ENCODE measurements at places on chromosomes 4 and X. TPM values are rescaled to one million over a fixed set of nuclear protein-coding genes. Genes with fewer than 3 reads are reported as not detected.

- peak; percentile 59 for DNase-seq
Observed at GRCh38 chrX:109732017-109732801, 848 bp downstream of the ACSL4 start.

DNA sequence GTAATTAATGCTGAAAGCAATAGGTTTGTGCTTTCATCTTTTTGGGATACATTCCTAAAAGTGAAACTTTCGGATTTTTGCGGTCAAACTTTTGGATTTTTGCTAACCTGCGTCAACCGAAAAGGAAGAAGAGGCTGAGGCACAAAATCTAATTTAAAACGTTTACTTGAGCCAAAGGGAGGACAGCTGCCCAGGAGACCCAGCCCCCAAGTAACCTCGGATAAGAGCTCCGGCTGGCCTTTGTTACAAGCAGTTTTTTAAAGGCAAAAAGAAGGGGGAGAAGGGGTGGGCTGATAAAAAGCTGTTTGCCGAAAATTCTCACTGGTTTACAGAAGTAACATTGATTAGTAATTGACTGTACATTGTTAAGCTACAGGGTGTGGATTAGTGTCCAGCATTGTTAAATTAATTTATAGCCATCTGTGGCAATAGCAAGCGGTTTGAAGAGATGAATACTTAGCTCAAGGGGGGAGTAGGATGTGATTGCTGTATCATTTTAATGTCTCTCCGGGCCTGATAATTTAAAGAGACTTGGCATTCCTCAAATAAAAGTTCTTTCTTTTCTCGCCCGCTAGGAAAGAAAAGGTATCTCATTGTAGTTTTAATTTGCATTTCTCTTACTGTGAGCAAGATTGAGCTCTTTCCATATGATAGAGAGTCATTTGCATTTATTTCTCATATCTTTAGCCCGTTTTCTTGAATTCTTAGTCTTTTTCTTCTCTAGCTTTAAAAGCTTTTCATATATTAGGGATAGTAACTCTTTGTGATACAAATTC lies 59.1 kb upstream of the USP9X start:
- no peak for DNase-seq

- DNase-seq, result no peak
Observed at GRCh38 chr4:40305328-40306170, 29.6 kb upstream of the CHRNA9 start.

DNA sequence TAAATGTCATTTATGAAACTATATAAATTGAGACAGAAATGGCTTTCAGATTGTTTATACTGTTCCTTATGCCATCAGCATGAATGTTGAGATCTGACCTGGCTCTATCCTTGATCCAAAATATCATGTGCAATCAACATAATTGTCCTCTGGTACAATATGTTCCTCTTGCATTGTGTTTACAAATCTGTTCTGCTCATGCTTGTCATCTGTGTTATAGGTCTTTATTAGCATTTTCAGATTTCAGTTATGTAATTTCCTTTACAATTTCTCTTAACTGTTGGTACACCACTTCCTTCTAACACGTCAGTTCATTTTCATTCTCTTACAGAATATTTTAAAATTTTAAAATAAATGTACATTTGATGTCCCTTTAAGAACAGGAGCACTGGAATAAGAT lies 1.6 kb downstream of the HPGD start:
- DNase-seq, result no peak

- DNase-seq, result no peak
Observed at GRCh38 chr4:22430626-22431025, 85.2 kb downstream of the ADGRA3 start.

- no peak for DNase-seq
Observed at GRCh38 chrX:133660281-133660680, 245.0 kb upstream of the GPC4 start.

DNA sequence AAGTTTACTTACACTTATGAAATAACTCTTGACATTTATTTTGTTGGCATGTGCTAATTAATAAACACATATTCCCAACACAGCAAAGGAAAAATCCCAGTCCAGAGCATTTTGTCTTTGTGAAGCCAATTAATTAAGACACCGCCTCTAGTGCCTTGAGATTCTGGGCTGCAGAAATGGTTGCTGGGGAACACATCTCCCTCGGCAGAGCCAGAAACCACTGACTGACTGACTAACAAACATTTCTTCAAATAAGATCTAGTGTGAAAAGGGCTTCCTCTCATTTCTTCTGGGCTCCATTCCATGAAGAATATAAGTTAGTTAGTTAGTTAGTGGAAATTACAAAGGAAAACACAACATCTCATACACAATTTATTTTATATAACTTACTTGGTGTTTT lies 28.4 kb upstream of the NAP1L5 start:
- DNase-seq, result no peak

- no peak for DNase-seq
Observed at GRCh38 chr4:42458657-42459056, 61.4 kb downstream of the SHISA3 start.

DNA sequence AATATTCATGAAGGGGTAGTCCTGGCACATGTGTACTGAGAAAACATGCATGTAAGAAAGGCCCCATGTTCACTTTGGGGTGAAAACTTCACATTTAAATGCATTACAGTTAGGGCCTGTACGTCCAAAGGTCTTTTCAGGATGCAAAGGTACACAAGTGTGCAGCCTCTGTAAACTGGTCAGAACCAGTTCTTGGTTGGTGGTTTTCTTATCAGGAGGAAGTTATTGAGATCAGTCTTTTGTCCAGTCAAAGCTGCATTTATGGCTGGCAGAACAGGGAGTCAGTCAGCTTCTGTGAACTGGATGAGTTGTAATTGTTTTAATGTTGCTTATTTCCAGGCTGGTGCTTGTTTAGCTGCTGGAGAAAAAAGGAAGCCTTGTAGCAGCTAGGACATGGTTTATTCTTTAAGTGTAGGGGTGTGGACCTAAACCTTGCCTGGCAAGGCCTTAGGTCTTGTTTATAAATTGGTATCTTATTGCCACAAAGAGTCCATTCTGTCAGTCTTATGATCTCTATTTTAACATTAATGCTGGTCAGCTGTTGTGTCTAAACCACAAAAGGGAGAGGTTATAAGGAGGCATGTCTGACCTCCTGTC lies 1906.6 kb upstream of the TENM3 start:
- DNase-seq, result no peak

DNA sequence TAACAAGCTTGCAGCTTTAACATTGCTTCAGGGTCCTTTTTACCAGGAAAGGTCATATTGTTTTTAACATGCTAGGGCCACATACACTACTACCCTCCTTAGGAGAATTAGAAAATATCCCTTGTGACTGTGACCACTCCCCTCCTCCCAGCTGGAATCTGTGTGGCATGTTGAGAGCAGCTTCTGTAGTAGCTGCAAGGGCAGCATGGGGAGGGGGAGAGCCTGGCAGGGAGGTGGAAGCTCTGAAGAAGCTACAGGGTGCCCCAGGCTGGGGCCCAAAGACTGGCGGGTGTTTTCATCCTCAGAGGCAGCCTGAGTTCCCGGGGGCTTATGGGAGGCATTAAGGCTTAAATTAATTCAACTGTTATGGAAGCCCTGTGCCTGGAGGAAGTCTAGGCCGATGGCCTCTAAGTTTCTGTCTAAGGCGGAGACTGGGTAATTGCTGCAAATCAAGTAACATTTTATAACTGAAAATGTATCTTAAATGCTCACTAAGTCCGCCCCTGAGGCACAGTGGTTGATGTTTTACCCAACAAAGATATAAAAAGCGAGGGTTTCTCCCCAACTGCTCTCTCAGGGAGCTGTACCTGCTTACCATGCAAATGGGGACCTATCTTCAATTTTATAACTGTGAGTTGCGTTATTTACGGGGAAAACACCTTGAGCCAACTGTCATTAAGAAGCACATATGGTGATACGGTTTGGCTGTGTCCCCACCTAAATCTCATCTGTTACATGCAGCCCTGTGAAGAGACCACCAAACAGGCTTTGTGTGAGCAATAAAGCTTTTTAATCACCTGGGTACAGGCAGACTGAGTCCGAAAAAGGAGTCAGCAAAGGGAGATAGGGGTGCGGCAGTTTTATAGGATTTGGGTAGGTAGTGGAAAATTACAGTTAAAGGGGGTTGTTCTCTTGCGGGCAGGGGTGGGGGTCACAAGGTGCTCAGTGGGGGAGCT lies 37.4 kb upstream of the STS start:
- peak; percentile 10 for DNase-seq

GRCh38 chr4:68466185-68466584 lies 18.9 kb downstream of the TMPRSS11E start:
- no peak for DNase-seq

Gene IQSEC2
- 3.9 TPM for total RNA-seq

Gene LUZP4
- total RNA-seq, result not detected

Gene CXCL8
- total RNA-seq, result 47.1 TPM

Gene WWC2
- total RNA-seq, result 43.8 TPM

Gene DCX
- not detected for total RNA-seq
